ENCODE measurements at places on chromosomes 6 and 20. TPM values are rescaled to one million over a fixed set of nuclear protein-coding genes. Genes with fewer than 3 reads are reported as not detected.

- DNase-seq, result no peak
Observed at GRCh38 chr6:157380458-157380778, 572 bp upstream of the ZDHHC14 start.

DNA sequence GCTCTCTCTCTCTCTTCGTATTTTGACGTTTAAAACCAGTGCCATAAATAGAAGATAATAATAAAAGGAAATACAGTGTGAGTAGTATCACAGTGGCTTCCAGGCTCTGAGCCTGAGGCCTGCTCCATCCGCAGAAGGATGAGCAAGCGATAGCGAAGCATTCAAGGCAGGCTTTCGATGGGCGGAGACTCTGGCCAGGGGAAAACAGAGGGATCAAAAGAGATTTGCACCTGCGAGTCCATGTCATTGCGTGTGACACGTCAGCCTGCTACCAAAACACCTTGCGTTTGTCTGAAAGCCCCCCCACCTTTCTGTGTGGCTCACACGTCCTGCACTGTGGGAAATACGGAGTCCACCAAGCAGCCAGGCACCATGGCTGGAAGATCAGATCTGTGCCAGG is 377.3 kb upstream of the SULF2 start:
- no peak for DNase-seq

- peak; percentile 17 for DNase-seq
Observed at GRCh38 chr20:53413186-53413631, 180.4 kb downstream of the ZNF217 start.

DNA sequence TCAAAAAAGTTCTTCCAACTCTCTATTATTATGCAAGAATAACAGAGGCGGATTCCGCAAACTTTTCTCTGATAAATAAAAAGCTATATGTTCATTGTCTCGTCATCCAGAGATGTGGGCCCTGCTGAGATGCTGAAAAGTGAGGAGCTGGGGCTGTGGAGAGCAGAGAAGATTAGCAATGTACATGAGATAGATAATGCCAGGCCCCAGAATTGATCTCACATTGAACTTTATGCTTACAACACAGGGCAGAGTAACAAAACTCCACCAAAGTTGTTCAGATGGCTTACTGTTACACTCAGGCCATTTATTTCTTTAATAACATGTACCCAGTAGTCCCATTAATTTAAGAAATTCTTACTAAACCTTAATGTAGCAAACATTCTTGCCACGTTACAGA is 32.7 kb upstream of the RIN2 start:
- DNase-seq, result no peak

- no peak for DNase-seq
Observed at GRCh38 chr6:114055349-114055748, 84.4 kb upstream of the HDAC2 start.

DNA sequence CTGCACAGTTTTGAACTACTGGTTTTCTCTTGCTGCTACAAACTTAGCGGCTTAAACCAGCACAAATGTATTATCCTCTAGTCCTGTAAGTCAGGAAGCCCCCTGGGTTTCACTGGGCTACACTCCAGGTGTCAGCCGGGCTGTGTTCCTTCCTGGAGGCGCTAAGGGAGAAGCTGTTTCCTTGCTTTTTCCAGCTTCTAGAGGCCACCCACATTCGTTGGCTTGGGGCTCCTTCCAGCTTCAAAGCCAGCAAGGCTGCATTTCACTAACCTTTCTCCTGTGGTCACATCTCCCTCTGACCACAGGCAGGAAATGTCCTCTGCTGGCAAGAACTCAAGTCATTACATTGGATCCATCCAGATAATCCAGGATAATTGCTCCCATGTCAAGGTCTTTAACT is 350.6 kb upstream of the PLCB4 start:
- peak; percentile 50 for DNase-seq

DNA sequence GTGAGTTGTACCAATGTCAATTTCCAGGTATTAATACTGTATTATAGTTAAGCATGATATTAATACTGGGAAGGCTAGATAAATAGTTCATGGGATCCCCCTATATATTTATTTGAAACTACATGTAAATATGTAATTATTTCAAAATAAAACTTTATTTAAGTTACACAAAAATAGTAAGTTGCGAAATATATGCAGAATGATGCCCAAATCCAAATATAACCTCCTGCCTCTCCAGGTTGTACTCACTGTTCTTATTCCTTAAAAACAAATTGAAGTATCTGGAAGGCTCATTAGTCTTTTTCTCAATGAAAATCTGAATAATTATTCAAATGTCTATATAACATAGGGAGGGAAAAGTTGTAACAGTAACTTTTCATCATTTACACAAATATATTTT is 161.9 kb upstream of the DEFB112 start:
- no peak for DNase-seq

DNA sequence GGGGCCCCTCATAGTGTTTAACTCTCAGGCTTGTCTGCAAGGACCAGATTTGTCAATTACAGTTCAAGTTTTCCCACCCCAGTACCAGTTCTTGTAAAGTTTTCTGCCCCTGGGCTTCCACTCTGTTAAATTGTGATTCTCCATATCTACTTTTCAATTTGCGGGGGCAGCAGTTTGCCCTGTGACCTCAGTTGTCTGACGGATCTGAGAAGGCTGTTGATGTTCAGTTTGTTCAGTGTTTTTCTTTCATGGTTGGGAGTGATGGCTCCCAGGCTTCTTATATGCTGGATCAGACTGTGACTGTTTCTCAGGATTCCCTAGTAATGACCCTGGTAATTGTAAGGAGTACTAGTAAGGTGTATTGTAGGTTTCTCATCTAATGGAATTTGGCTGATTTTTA is 101.0 kb upstream of the GGTLC1 start:
- DNase-seq, result no peak

- no peak for DNase-seq
Observed at GRCh38 chr6:119493980-119494379, 144.4 kb upstream of the MAN1A1 start.

- no peak for DNase-seq
Observed at GRCh38 chr20:3705491-3705969, 6.9 kb downstream of the SIGLEC1 start.

GRCh38 chr6:15246666-15247499 is 1.0 kb downstream of the JARID2 start:
- no peak for DNase-seq

- no peak for DNase-seq
Observed at GRCh38 chr20:51463998-51464397, 78.5 kb downstream of the NFATC2 start.

DNA sequence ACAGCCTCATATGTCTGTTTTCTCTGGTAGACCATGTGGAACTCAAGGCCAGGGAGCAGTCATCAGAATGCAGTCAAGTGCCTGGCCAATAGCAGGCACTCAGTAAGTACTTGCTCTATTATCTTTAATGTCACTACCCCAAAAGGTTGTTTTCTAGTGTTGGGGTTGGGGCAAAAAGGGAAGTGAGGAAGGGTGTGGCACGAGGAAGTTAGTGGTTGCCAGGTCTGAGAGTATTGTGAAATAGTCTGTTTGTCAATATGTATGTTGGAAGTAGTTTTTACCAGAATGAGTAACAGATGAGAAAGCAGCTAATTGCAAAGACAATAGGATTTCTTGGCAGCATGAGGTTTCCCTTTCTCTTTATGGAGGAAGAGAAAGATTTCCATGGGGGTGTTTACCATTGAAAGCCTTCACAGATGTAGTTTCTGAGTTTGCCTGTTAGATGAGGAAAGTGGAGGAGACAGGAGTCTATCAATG is 59.5 kb upstream of the ARMH2 start:
- no peak for DNase-seq

DNA sequence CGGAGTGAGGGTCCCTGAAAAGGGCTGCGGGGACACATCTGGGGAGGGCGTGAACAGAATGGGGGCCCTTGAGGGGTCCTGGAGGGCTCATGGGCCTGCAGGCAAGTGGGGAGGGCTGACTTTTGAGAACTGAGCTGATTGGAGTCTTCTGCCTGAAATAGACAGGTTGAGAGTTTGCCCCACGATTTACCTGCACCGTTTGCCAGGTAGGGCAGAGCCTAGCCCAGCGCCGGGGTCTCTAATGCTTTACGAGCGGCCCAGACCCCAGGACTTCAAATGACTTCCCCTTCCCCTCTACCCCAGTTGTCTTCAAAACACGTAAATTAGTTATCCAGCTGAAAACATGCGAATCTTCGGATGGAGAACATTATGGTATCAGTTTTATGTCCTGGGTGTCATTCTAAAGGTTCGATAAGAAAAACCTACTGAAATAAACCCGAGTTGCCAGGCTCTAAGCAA is 1.3 kb downstream of the PLCB1 start:
- DNase-seq, result no peak

DNA sequence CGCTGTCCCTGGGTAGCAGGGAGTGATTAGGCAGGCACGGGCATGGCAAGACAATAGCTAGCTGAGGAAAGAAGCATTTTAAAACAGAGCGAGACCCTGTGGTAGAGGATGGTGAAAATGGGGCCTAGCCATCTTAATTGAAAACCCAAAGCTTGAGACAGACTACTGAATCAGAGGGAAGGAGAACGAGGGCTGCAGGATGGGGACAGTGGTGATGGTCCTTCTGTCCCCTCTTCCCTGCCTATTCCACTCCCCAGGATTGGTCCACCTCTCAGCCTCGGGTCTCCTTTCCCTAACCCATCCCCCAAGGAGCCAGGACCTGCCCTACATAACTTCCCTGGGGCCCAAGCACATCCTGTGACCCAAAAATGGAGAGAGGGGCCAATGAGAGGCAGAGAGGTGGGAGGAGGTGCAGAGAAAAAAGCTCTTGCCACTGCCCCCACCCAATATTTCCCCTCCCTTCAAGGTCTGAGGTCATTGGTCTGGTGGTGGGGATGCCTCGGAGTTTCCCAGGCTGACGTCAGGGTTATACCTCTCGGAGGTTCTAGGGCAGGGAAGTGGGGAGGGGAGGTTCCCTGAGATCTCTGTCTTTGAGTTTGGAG is 884 bp upstream of the CUTA start:
- DNase-seq, result no peak

DNA sequence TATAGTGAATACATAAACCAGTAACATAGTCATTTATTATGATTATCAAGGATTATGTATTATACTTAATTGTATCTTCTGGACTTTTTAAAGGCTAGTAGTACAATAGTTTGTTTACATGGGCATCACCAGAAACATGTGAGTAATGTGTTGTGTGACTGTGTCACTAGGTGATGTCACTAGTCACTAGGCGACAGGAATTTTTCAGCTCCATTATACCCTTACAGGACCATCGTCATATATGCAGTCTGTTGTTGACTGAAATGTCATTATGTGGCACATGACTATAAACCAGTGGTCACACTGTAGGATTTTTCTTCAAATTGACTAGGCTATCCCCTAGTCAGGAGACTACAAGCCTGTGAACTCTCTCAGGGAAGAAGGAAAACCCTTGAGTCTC is 86.5 kb upstream of the CENPW start:
- no peak for DNase-seq

DNA sequence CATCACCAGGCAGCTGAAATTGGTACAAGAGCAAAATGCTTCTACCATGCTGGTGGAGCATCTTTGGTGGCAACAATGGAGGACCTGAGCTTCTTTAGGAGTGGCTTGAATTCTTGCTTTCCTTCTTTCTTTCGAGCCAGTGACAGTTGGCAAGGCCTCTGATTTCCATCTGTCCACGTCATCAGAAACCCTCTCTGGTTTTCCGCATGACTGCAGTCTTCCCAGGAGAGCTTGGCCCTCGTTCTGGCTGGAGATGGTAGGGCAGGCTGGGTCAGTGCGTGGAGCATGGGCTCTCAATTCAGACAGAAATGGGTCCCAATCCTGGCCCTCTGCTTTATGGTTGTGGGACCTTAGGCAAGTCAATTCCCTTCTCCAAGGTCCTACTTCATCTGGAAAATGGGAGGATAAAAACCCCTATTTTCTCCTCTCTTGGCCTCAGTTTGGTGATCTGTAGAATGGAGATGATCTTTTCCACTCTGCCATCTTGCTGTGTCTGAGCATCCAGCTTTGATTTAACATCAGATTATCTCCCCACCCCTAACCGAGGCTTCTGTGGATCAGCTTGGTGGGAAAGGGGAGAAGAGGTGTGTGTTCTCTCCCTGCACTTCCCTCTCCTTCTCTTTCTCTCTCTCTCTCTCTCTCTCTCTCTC is 3.6 kb upstream of the BPIFB1 start:
- DNase-seq, result no peak

GRCh38 chr6:137202078-137202477 is 17.1 kb downstream of the IFNGR1 start:
- DNase-seq, result no peak

GRCh38 chr20:8376940-8377339 is 244.9 kb downstream of the PLCB1 start:
- DNase-seq, result no peak

GRCh38 chr20:56274156-56274555 is 25.6 kb downstream of the MC3R start:
- DNase-seq, result no peak

The BNIP5 gene
- 0.09 TPM for polyA plus RNA-seq

The CNBD2 gene
- polyA plus RNA-seq, result 0.51 TPM

The FOXS1 gene
- polyA plus RNA-seq, result 5.9 TPM

The FAM135A gene
- 18.3 TPM for polyA plus RNA-seq

The SPINT4 gene
- not detected for polyA plus RNA-seq

The RNASET2 gene
- polyA plus RNA-seq, result 14.3 TPM

The PPP1R3D gene
- 4.6 TPM for polyA plus RNA-seq

The OR2B6 gene
- polyA plus RNA-seq, result not detected
